Activated naive CD8-positive, alpha-beta T cell treated with anti-CD3 and anti-CD28 coated beads, Interleukin-2, amount 50 U/mL, for 16 hours (primary cell): ENCODE measurements at places on chromosomes 5 and 9.

DNA sequence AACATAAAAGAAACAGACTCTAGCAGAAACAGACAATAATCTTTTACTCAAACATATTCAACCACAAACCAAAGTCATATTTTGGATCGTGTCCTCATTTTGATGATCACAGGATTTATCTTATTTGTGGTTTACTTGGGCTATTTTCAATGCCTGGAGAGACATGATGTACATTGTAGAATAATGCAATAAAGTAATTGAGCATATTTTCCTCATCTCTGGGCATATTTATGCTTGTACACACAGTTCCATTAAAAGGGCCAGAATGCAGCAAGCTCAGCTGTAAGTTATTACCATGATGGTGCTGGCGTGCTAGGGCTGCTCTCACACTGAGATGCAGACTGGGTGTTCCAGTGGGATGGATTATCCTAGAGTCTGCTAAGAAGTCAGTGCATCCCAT lies 456.7 kb downstream of the TLE4 start:
- DNase-seq, result no peak

DNA sequence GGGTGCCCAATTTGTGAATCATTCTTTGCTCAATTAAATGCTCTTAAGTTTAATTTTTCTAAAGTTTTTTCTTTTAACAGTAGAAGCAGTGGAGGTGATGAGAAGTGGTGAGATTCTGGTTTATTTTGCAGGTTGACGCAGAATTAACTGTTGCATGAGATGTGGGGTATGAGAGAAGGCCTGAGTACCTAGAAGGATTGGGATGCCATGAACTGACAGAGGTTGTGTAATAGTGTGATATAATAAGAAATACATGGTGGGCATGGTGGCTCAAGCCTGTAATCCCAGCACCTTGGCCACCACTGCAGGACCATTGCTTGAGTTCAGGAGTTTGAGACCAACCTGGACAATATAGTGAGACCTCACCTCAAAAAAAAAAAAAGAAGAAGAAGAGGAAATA lies 8.4 kb upstream of the SH3TC2 start:
- no peak for DNase-seq

- DNase-seq, result no peak
These were observed 562.7 kb downstream of the TLE4 start for GRCh38 chr9:80134487-80134886.

DNA sequence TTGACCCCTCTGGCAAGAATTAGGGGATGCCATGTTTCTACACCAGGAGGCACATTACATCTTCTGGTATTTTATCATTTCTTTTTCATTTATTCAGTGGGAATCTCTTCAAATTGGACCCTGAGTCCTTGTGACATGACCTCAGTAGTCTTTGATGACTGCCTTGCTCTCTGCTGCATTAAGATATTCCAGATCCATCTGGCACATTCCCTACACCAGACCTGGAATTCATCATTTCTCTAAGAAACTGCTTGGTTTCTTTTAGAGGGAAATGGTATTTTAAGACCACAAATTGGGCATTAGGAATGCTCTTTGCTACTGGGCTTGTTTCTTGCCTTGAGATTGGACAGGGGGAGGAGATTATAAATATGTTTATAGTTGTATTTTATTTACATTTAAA lies 61.0 kb downstream of the GALNT10 start:
- no peak for DNase-seq

- DNase-seq, result no peak
These were observed 38.9 kb downstream of the WNK2 start for GRCh38 chr9:93222890-93223259.

- no peak for DNase-seq
These were observed 572 bp downstream of the ZDHHC21 start for GRCh38 chr9:14692470-14693250.

GRCh38 chr5:154947778-154948177 lies 6.9 kb downstream of the MRPL22 start:
- DNase-seq, result no peak

GRCh38 chr5:139105621-139106071 lies 92.5 kb downstream of the SIL1 start:
- no peak for DNase-seq

GRCh38 chr5:113214606-113215323 lies 220.0 kb downstream of the TSSK1B start:
- no peak for DNase-seq

GRCh38 chr5:135569755-135570452 lies 8.9 kb downstream of the CXCL14 start:
- DNase-seq, result no peak

DNA sequence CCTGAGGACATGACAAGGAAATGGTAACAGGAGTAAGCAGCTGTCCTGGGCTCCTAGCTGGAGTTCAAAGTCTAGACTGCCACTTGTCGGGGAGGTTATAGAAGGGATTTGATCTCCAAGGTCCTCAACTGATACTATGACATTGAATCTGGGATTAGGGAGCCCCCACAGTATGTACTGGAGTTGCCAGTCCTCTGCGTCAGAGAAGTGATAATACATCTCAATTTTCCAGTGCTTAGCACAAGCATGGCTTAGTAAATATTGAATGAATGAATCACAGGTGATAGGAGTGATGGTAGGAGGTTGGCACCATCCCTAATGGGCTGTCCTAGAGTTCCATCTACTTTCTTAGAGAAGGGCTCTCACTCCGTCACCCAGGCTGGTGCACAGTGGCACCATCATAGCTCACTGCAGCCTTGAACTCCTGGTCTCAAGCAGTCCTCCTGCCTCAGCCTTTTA lies 6.2 kb upstream of the TPM2 start:
- DNase-seq, result no peak

- DNase-seq, result no peak
These were observed 1.2 kb upstream of the AGPAT2 start for GRCh38 chr9:136688274-136689107.

DNA sequence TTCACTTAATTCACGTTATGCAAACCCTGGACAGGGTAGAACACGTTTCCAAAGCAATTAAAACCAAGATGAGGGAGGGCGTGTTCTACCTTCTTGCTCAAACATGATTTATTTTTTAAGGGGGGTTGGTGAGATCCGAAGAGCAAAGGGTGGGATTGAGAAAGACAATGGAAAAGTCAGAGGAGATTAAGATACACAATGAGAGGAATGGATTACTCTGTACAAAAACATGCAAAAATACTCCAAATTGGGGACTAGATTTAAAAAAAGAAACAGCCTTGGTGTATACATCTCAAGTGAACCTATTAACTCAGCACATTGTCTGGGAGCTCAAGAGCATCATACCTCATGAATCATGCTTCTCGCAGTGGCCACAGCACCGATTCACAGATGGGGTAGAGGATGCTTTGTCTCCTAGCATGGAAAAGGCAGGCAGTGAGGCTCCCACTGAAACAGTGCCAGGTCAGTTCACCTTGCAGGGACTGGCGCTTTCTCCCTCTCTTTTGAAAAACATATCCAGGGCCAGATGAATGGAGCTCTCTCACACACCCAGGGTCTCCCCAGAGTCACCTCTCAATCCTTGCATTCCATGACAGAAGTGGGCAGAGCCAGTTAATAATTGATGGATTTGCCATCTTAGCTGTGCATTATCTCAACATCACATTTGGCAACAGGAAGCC lies 459.7 kb downstream of the BNC2 start:
- DNase-seq, result no peak

GRCh38 chr5:180593446-180594206 lies 2.3 kb upstream of the SCGB3A1 start:
- no peak for DNase-seq

GRCh38 chr9:109557481-109557880 lies 59.4 kb upstream of the PTPN3 start:
- no peak for DNase-seq

DNA sequence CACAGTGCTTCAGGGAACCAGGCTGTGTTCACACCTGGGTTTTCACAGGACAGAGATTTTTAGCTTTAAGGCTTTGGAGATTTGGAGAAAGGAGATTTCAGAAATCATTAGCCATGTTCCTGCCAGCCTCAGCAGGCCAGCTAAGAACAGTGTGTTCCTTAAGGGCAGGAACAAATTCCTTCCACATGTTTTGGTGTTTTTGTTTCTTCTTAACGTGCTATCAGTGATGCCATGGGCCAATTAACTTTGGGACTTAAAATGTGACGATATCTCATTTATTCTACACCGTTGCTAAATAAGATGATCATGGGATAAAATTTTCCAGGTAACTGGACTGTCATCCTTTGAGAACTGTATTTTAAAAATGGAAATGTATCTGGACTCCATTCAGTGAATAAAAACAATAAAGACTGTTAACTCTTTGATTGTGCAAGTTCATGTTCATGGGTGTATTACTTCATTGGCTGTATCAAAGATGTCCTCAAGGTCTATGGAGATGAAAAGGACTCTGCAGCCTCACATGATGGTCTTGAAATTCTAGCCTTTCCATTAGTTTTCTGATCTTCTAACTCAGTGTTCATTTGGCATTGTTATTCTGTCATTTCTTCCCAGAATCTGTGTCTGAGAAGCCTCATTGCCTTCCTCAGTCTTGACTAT lies 72.3 kb downstream of the ZNF366 start:
- DNase-seq, result no peak

- no peak for DNase-seq
These were observed 86.8 kb upstream of the TBC1D2 start for GRCh38 chr9:98342098-98342819.

DNA sequence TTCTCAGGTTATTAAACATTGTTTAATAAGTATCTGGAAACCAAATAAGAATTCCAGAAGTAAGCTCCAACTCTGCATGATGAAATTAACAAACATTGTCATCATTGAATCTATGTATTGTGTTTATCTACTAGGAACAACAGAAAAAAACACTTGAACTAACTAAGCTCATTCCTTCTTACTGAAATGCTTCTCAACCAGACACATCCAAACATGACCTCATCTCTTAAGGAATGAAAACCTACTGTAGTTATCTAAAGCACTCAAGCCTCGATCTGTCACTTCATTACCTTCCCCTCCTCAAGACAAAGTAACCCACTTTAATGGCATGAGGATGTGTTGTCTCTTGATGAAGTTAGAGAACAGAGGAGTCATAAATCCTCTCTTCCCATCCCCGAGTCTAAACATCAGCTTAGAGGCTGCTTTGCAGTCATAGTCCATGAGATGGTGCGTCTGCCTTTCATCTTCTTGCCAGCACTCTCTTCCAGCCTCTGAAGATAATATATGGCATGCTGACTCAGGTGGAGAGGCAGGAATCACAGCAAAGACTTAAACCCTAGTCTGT lies 86.5 kb downstream of the CEMIP2 start:
- no peak for DNase-seq

DNA sequence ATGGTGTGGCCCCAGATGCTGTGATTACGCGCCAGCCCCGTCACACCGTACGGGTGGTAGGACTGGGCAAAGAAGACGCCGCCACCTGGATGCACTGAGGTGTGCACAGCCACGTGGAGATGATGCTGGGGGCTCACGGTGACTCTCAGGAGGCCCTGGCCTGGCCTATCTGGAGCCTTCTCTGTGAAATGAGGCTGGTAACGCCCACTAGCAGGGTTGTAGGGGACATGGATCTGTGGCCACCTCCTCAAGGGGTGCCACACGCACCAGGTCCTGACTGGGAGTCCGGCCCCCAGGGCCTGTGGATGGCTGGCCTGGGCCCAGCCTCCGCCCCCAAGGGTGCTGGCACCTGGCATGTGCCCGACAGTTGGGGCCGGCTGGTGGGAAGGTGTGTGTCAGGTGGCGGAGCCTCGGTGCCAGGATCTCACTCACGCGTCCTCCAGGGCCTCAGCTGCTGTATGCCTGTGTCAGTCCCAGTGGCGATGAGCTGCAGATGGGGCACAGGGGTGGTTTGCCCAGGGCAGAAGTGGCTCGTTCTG lies 32.4 kb downstream of the NEK6 start:
- DNase-seq, result no peak

DNA sequence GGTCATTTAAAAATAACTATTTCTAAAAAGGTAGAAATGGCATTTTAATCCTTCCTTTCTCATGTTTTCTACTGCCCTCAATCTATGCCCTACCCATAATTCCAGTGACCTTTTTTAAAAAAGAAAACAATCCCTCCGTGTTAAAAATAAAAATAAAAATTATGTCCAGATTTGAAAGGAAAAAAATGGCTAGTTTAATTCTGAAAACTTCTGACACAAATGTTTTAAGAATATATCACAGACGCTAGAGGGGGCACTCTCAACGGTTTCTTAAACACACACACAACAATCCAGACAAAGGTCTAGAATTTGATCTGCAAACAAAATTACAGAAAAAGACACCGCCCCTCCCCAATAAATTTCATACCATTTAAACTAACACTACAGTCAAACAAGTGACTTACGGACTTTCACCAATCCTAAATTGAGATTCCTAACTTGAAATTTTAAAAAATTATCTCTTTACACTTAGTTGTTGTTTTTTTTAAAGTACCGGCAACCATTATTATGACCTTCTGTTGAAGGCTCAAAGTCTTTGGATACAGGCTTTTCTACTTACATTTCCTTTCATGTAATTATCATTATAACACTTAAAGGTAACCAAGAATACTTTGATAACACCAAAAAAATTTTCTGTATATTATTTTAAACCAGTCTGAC lies 38.2 kb downstream of the CLINT1 start:
- DNase-seq, result no peak

DNA sequence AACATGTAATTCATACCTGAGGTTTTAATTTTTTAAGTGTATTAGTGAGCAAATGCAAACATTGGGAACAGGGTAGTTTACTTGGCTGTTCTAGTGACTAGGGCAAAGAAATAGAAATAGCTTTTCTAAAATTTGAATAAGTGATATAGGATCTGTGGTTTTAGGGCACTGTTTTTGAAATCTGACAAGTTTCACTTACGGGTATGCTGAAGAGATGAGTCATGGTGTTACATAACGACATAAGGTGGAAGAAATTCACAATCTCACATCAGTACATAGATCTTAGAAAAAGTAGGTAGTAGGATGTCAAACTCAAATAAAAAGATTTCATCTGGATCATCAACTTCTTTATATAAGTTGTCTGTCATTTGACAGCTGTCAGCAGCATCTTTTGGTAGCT lies 772.3 kb downstream of the MAT2B start:
- DNase-seq, result no peak

DNA sequence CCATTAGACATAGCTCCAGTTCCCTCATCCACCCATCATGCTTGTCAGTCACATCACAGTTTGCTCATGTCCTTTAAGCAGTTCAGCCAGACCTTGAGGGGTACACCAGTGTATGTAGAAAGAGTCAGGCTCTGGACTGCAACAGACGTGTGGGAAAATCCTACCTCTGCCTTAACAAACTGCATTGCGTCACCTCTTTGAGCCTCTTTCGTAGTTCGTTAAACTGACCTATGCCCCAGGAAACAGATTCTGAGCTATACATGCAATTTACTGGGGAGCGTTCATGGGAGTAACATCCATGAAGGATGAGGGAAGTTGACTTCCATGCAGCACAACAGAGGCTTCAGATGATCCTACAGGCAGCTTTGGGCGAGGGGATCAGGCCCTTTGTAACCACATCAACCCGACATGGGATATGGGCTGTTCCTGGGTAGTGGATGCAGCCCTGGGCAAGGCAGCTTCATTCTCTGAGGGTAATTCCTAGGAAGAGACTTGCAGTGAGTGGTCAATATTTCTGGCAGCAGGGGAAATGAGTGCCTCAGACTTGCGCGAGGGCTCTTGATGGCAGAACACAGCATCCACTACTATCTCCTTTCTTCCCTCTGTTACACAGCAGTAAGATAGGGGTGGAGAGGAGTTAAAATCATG lies 4.3 kb downstream of the SPINK4 start:
- no peak for DNase-seq

GRCh38 chr5:40480392-40480791 lies 199.3 kb upstream of the PTGER4 start:
- DNase-seq, result no peak
